ENCODE measurements at places on chromosomes 1 and 21. TPM values are rescaled to one million over a fixed set of nuclear protein-coding genes. Genes with fewer than 3 reads are reported as not detected.

Gene CCDC181
- 8.2 TPM for total RNA-seq

GRCh38 chr21:45111703-45112102 is 37.3 kb downstream of the ADARB1 start:
- H3K27me3 ChIP-seq: no peaks in the 10 kb centered on the region
- no peak for DNase-seq
- H3K4me3 ChIP-seq: no peak overlapping the region
- H3K36me3 ChIP-seq: no peaks in the 10 kb centered on the region
- no peak overlapping the region for H3K27ac ChIP-seq

GRCh38 chr1:50197216-50197615 is 88.5 kb downstream of the ELAVL4 start:
- no peak overlapping the region for H3K4me3 ChIP-seq
- no peaks in the 10 kb centered on the region for H3K36me3 ChIP-seq
- no peaks in the 10 kb centered on the region for H3K4me1 ChIP-seq
- no peak overlapping the region for H3K27ac ChIP-seq

DNA sequence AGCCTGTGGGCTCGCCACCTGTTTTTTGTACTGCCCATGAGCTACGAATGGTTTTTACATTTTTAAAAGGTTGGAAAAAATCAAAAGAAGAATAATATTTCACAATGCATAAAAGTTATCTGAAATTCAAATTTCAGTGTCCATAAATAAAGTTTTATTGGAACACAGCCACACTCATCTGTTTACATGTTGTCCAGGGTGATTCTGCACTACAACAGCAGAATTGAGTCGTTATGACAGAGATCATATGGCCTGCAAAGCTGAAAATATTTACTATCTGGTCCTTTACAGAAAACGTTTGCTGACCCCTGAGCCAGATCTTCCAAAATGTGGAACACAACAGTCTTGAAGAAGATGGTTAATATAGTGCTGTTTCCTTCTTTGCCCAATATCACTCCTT is 89.4 kb downstream of the TM2D1 start:
- H3K36me3 ChIP-seq: no peaks in the 10 kb centered on the region
- no peak overlapping the region for H3K4me3 ChIP-seq
- no peak overlapping the region for H3K27ac ChIP-seq
- no peak for DNase-seq
- H3K4me1 ChIP-seq: no peaks in the 10 kb centered on the region
- H3K27me3 ChIP-seq: no peaks in the 10 kb centered on the region

Gene C1orf87
- not detected for total RNA-seq

DNA sequence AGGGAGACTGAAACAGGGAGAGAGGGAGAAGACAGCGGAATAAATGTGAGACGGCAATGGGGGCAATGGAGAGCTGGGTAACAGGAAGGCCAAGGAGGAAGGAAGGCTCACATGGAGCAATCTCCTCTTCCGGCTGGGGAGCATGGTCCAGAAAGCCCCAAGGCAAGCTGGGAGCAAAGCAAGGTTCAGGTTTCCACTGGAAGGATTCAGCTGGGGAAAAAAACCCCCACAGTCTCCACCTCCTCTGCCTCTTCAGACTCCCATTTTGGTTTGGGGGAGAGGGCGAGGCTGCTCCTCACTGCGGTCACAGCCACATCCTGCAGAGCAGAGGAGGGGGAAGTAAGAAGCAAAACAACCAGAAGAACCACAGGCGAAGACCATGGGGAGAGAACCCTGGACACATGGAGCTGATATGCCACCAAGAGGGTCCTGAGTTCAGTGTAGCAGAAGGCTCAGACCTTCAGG is 650 bp downstream of the TNFAIP8L2 start:
- H3K4me3 ChIP-seq: no peak overlapping the region
- no peaks in the 10 kb centered on the region for H3K4me1 ChIP-seq
- no peak for DNase-seq
- no peak overlapping the region for H3K27ac ChIP-seq

- H3K4me3 ChIP-seq: no peak overlapping the region
- H3K27ac ChIP-seq: no peak overlapping the region
- no peaks in the 10 kb centered on the region for H3K27me3 ChIP-seq
- DNase-seq: no peak
- H3K4me1 ChIP-seq: no peaks in the 10 kb centered on the region
Observed at GRCh38 chr1:59917026-59917784, 9.4 kb downstream of the CYP2J2 start.

GRCh38 chr1:154652893-154653292 is 44.9 kb upstream of the ADAR start:
- no peaks in the 10 kb centered on the region for H3K4me1 ChIP-seq
- H3K27me3 ChIP-seq: no peaks in the 10 kb centered on the region
- no peak for DNase-seq
- H3K27ac ChIP-seq: no peak overlapping the region
- no peak overlapping the region for H3K4me3 ChIP-seq
- no peaks in the 10 kb centered on the region for H3K36me3 ChIP-seq

DNA sequence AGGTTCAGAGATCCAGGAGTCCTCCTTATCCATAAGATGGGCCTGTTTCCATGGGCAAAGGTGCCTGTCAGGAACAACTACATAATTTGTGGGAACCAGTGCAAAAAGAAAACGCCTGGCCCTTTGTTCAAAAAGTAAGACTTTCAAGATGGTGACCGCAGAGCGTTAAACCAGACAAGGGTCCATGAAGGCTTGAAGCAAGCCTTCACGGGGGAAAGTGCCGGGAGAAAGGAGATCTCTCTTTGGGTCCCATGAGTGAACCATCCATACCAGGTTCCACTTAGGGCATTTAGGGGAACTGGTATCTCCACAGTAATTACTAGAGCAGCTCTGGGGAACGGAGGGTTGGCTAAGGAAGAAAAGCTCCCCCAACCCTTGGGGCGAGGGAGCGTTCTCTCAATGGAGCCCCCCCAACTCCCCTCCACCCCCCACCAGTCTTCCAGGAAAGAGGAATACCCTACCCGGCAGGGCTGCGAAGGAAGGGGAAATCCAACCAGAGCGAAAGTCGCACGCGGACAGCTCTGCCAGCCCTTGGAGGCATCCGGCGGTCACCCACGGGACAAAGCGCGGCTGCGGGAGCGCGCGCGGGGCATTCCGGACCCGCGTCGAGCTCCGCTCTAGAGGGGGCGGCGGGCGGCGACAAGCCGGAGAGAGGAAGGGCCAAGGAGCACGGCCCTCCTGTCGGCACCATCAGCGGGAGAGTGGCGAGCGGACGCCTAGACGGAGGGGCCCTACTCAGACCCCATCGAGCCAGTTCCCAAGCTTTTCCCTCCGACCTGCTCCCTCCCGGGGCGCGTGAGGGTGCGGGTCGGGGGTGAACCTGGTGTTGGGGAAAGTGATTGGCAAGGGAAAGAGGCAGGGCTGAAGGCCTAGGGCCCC is 687 bp upstream of the RASSF5 start:
- no peaks in the 10 kb centered on the region for H3K36me3 ChIP-seq
- DNase-seq: no peak
- peaks cover 63% of the 10 kb centered on the region for H3K4me1 ChIP-seq
- peak overlapping the region; percentile 59 for H3K4me3 ChIP-seq

GRCh38 chr21:42336054-42336453 is 14.7 kb downstream of the TFF2 start:
- DNase-seq: no peak
- H3K27ac ChIP-seq: no peak overlapping the region
- H3K4me3 ChIP-seq: no peak overlapping the region
- no peaks in the 10 kb centered on the region for H3K27me3 ChIP-seq

Gene KDM5B
- total RNA-seq: 36.8 TPM

- no peaks in the 10 kb centered on the region for H3K27me3 ChIP-seq
- no peak overlapping the region for H3K4me3 ChIP-seq
Observed at GRCh38 chr1:113253187-113253586, 137.1 kb upstream of the MAGI3 start.

Gene RHOC
- total RNA-seq: 75.5 TPM

- H3K27ac ChIP-seq: peak overlapping the region; percentile 49
- DNase-seq: peak; percentile 50
- H3K27me3 ChIP-seq: no peaks in the 10 kb centered on the region
- peaks cover 29% of the 10 kb centered on the region for H3K4me1 ChIP-seq
Observed at GRCh38 chr1:30798389-30799232, 41.0 kb upstream of the LAPTM5 start.

GRCh38 chr1:193070942-193071341 is 11.5 kb downstream of the RO60 start:
- no peak for DNase-seq
- H3K4me1 ChIP-seq: no peaks in the 10 kb centered on the region
- no peaks in the 10 kb centered on the region for H3K36me3 ChIP-seq
- no peak overlapping the region for H3K27ac ChIP-seq

Gene SUMO3
- total RNA-seq: 33.2 TPM

Gene LINGO4
- total RNA-seq: 0.66 TPM

DNA sequence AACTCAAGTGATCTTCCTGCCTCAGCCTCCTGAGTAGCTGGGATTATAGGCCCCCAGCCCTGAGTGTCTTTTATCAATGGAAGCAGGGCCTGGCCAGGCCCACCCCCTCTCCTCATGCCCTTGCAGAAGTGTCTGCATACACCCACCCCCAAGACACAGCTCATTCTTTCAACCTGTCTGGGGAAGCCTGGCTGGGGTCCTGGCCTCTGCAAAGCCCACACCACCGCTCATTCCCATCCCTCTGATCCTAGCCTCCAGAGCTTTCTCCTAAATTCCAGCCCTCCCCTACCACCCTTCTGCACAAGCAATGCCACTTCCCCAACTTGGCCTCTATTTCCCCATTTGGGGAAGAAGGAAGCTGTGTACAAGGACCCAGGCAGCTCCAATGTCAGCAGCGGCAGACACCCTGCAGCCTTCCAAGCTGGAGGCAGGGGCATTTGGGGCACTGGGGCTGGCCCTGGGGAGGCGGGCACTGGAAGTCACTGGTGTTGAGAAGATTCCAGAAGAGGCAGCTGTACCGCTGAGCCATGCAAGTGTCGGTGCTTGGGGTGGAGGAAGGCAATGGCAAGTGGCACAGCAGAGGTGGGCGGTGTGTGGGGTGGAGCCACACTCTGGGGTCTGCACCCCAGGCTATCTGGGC is 33.7 kb upstream of the ARF1 start:
- no peak overlapping the region for H3K27ac ChIP-seq
- H3K27me3 ChIP-seq: no peaks in the 10 kb centered on the region
- no peak overlapping the region for H3K4me3 ChIP-seq
- no peak for DNase-seq
- H3K36me3 ChIP-seq: no peaks in the 10 kb centered on the region

DNA sequence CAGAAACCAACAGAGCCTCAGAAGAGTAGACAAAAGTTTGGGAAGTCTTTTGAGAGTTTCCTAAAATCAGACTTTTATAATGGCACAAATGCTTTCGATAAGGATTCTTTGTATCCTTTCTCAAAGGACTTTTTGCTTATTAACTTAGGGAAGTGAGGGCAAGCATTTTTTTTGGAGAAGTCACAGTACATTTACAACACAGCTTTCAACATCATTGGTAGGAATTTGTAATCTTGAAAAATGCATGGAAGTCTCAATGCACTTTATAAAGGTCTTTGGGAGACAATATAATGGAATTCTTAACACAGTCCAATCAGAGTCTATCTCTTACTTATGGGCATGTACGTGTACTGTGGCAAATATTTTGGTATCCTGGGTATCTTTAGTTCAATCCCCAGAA is 325.8 kb upstream of the NR5A2 start:
- no peak overlapping the region for H3K27ac ChIP-seq
- H3K4me3 ChIP-seq: no peak overlapping the region
- no peaks in the 10 kb centered on the region for H3K36me3 ChIP-seq
- DNase-seq: no peak
- H3K4me1 ChIP-seq: no peaks in the 10 kb centered on the region
- no peaks in the 10 kb centered on the region for H3K27me3 ChIP-seq

DNA sequence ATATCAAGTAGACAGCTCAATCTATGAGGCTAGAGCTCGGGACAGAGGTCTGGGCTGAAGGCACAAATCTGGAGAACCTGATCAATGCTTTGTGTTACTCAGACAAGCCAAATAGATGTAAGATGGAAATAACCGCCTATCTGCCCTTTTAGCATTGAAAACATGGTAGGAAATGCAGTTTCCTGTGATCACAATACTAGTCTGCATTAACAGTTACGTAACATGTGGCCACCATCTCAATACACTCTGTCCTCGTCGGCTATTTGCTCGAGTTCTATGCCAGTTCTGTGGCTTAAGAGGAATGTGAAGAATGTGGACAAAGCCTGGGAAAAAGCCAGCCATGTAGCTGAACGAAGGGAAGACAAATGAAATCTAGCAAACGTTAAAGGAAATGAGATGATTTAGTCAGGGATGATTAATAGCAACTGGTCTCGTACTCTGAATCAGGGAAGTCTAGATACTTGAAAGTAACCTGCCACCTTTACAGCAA is 73.3 kb downstream of the HSF2BP start:
- H3K27me3 ChIP-seq: no peaks in the 10 kb centered on the region
- H3K36me3 ChIP-seq: no peaks in the 10 kb centered on the region
- peak; percentile 72 for DNase-seq
- no peak overlapping the region for H3K4me3 ChIP-seq

Gene FGR
- 5.4 TPM for total RNA-seq

DNA sequence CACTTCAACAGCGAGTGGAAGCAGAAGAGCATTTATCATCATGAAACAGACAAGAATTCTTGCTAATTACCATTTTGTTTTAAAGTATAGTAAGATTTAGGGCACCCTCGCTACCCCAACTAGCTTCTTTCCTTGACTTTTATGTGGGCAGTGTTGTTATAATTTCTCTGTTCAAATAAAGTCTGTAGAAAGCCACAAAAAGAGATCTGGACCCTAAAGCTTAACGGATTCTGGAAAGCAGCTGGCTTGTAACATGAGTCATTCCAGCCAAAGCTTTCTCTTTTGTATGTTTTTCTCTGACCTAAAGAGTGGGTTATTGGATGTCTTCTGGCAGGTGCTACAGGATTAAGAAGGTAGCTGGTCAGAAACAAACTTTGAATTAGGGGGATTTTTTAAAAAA is 37.4 kb downstream of the RUNX1 start:
- no peaks in the 10 kb centered on the region for H3K4me1 ChIP-seq
- H3K4me3 ChIP-seq: no peak overlapping the region
- no peaks in the 10 kb centered on the region for H3K36me3 ChIP-seq
- H3K27me3 ChIP-seq: no peaks in the 10 kb centered on the region

GRCh38 chr21:32807717-32808380 is 36.3 kb upstream of the PAXBP1 start:
- no peak for DNase-seq
- no peaks in the 10 kb centered on the region for H3K27me3 ChIP-seq
- H3K27ac ChIP-seq: no peak overlapping the region
- no peaks in the 10 kb centered on the region for H3K36me3 ChIP-seq
- H3K4me3 ChIP-seq: no peak overlapping the region

GRCh38 chr21:42988236-42988965 is 14.0 kb downstream of the PKNOX1 start:
- no peaks in the 10 kb centered on the region for H3K27me3 ChIP-seq
- no peak for DNase-seq
- no peaks in the 10 kb centered on the region for H3K36me3 ChIP-seq
- no peak overlapping the region for H3K27ac ChIP-seq
- H3K4me1 ChIP-seq: peaks cover 4% of the 10 kb centered on the region

GRCh38 chr21:41770901-41771624 is 4.2 kb upstream of the RIPK4 start:
- no peak overlapping the region for H3K27ac ChIP-seq
- no peak overlapping the region for H3K4me3 ChIP-seq
- DNase-seq: no peak
- H3K27me3 ChIP-seq: no peaks in the 10 kb centered on the region
- H3K36me3 ChIP-seq: no peaks in the 10 kb centered on the region

Measured in body of pancreas (tissue), 4 donors.